CD8-positive, alpha-beta memory T cell (primary cell): ENCODE measurements at places on chromosomes 6 and 20. TPM values are rescaled to one million over a fixed set of nuclear protein-coding genes. Genes with fewer than 3 reads are reported as not detected.

Gene TINAG
- not detected for total RNA-seq

Gene HLA-F
- total RNA-seq, result 222 TPM

Gene ECT2L
- total RNA-seq, result not detected

Gene SGK2
- 0.11 TPM for total RNA-seq

Gene CD93
- 0.50 TPM for total RNA-seq

Gene HRH3
- total RNA-seq, result not detected

Gene SMIM26
- 45.2 TPM for total RNA-seq

DNA sequence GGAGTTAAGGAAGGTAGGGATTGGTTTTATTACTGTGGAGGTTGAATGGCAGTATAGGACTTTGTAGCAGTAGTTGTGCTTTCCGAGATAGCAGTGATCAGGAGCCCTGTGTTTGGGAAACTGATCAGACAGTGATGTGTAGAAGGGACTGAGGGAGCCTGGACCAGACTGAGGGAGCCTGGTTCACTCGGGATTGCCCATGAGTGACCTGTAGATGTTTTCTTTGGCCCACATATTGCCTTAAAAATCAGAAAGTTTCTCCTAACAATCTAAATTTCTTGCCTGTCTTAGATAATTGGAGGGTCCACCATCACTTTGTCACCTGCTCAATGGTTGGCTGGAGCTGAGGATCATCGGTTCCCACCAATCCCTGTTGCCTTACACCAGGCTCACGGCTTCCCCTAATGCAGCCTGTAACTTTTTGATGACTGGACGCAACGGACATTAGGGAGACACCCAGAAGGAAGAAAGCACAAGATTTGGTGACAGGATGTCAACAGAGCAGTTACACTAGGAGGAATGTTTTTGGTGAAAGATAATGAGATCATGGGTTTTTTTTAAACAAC lies 1.1 kb downstream of the CDS2 start:
- DNase-seq, result no peak

GRCh38 chr20:53574819-53575218 lies 18.8 kb downstream of the ZNF217 start:
- no peak for DNase-seq

DNA sequence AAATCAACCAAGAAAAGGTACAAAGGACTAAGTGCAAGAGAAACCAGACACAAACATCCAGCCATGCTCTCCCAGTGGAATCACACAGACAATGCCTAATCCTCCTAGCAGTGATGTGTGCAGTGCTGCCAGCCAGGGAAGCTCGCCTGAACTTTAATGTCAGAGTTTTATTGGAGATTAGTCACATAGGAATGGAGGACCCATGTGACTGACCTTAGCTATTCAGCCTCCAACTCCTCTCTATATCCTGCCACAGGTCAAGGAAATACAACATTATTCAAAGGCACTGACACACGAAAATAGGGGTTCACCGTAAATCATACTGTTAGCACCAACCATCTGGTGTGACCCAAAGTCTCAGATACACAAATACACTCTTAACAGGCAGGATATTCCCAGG lies 684.6 kb downstream of the DOK5 start:
- no peak for DNase-seq

DNA sequence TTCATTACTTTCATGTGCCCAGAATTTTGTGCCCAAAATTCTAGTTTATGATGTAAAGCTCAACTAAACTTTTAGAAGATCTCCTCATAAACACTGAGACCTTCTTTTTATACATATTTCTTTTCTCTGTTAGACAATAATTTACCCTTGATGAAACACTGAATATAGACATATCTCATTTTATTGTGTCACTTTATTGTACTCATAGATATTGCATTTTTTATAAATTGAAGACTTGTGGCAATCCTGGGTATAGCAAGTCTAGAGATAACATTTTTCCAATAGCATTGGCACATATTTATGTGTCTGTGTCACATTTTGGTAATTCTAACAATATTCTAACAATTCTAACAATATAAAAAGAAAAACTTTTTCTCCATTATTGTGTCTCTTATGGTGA lies 74.9 kb upstream of the POU3F2 start:
- DNase-seq, result no peak

GRCh38 chr6:16049168-16049567 lies 79.7 kb upstream of the MYLIP start:
- DNase-seq, result no peak

- no peak for DNase-seq
These were observed 1.6 kb downstream of the CPXM1 start for GRCh38 chr20:2798814-2799213.

DNA sequence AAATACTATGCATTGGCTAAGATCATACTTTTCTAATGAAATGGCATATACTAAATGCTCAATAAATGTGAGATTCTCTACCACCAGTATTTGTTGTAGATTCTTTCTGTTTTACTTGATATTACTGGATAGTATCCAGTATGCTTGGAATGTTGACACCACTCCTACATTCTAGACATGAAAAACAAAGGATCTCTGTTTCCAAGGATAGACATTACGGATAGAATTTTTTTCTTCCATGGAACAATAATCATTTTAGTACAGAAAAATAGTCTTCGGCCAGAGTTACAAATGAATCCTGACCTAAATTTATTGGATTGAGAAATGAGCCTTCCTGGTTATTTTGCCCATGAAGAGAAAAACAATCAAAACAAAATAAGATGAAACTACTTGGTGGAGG lies 258.2 kb upstream of the NT5E start:
- DNase-seq, result no peak

- DNase-seq, result no peak
These were observed 217.6 kb upstream of the PMEPA1 start for GRCh38 chr20:57927376-57927775.

- DNase-seq, result no peak
These were observed 426.4 kb upstream of the CITED2 start for GRCh38 chr6:139800837-139801236.

- no peak for DNase-seq
These were observed 73.1 kb downstream of the DNAAF9 start for GRCh38 chr20:3334156-3334943.

GRCh38 chr6:108736832-108737231 lies 111.4 kb upstream of the ARMC2 start:
- no peak for DNase-seq

DNA sequence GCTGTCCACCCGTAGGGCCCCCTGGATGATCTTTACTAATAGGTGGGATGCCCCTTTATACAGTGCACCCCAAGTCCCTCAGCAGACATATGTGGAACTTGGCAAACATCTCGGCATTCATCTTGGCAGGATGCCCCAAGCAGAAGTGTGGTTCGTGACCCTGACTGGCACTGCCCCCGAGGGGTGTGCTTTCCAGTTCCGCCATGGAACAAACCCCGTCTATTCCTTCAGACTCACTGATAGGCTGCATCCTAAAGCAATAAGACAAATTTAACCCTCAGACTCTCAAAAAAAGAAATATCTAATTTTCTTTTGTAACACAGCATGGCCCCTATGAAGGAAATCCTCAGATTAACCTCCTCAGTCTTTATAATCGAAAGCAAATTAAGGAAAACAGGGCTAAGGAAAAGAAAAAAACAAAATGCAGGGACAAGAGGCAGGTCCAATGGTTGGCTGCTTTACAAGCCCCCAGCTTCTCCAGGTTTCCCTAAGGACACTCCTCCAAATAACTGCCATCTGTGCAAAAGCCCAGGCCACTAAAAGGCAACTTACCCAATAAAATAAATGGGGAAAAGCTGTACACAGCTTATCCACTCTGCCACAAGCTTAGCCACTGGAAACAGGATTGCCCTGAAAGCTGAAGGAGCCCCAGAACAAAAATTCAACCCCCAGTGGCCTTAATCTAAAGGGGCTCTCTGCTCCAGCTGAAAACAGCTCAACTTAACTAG lies 30.5 kb upstream of the RIPK1 start:
- DNase-seq, result no peak

- DNase-seq, result no peak
These were observed 14.3 kb upstream of the FAM135A start for GRCh38 chr6:70398783-70399728.

DNA sequence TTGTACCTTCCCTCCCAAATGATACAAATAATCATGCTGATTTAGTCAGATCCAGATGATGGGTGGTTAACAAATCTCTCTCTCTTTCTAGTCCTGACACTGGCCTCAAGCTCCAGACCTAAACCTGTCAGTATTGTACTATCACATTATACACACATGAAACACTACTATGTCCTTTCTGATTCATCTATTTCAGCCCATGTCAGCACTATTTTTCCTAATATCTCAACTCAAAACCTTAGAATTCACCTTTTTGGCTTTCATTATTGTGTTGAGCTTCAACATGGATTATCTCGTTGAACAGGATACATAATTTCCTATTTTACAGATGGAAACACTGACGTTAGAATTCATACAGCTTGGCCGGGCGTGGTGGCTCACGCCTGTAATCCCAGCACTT lies 3.5 kb downstream of the PIGU start:
- DNase-seq, result no peak
